Stimulated activated CD8-positive, alpha-beta memory T cell treated with anti-CD3 and anti-CD28 coated beads, Interleukin-2, amount 100 ng/mL, for 1 hour (primary cell): ENCODE measurements at places on chromosomes 2 and 18.

DNA sequence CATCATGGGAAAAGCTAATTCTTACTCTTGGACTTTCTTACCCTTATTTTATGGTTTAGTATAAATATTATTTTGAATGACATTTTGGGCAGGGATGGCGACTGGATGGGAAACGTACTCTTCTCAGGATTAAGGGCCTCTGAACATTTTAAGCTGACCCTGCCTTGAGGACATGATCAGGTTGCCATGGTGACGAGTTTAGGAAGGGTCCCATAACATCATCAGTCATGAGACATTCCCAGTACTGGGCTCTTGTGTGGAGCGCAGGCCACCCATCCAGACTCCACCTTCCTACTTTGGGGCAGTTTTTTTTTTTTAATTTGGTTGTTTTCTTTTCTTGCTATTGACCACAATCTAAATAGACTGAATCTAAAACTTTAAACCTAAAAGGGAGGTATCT, 40.7 kb downstream of the KCNE4 start:
- DNase-seq = no peak

DNA sequence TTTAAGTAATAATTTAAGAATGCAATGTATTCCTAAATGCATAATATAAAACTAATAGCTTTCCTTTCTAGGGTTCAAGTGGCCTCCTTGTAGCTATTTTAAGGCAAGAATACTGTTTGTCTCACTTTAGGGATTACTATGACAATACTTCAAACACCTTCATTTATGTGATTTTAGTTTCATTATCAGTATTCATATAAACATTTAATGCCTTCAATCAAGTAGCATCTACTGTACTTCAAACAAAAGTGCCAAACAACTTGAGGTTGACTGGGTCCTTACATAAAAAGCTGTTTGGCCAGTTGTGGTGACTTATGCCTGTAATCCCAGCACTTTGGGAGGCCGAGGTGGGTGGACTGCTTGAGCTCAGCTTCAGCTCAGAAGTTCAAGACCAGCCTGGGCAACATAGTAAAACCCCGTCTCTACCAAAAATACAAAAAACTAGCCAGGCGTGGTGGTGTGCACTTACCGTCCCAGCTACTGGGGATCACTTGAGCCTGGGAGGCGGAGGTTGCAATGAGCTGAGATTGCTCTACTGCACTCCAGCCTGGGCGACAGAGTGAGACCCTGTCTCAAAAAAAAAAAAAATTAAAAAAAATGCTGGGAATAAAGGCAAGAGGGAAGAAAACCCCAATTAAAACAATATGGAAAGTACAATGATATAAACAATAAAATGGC, 9.3 kb downstream of the MEX3C start:
- no peak for DNase-seq

DNA sequence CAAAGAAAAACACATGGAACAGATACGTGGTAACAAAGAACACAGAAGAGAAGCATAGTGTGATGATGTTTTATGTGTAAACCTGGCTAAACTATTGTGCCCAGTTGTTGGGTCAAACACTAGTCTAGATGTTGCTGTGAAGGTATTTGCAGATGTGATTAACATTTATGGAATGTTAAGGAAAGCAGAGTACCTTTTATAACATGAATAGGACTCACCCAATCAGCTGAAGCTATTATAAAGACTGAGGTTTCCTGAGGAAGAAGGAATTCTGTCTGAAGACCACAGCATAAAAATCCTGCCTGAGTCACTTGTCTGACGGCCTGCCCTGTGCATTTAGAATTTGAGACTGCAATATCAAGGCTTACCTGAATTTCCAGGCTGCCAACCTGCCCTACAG, 253.1 kb downstream of the DYM start:
- DNase-seq = no peak

DNA sequence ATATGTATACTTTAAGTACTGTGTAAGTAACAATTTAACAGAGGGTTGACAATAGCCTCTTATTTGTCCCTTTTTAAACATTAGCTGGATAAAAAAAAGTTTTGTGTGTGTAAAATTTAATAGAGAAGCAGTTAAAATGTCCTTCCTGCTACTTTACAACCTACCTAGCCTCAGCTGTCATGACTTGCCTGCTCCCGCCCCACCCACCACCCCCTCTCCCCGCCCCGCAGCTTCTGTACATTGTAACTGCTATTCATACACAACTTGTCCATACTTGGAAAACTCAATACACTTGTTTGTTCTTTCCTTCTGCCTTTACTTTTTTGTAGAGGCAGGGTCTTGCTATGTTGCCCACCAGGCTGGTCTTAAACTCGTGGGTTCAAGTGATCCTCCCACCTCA, 19.5 kb downstream of the RELCH start:
- DNase-seq = no peak

GRCh38 chr18:8423051-8423557, 186.1 kb upstream of the RAB12 start:
- no peak for DNase-seq

DNA sequence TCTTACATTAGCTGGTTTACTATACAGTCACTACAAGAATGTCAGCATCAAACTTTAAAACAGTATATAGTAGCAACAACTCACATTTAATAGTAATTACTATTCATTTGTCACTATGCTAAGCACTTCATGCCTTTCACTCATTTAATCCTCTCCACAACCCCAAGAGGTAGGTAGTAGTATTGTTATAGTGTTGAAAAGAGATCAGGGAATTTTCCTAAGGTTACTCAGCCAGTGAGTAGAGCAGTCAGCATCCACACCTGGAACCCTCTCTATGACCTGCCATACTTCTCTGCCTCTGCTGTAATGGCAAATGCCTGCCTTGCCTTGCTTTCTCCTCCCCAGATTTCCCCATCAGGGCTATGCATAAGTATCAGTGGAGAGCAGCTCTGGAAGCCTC, 24.8 kb downstream of the SKOR2 start:
- no peak for DNase-seq

DNA sequence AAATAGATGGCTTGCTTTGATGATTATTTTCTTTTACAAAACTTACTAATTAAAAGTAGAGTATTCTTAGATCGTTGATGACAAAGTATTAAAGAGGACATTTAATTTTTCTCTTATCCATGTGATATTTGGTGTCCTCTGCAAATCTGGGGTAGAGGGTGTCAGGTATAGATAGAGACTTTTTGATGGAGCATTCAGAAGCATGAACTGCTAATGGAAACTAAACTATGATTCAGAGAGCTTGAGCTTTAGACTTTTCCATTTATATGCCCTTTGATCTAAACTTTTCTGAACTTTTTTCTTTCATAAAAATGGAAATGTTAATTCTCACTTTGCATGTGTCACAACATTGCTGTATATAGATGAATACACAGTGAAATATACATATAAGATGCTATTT, 619.7 kb downstream of the PLCL1 start:
- DNase-seq = no peak

DNA sequence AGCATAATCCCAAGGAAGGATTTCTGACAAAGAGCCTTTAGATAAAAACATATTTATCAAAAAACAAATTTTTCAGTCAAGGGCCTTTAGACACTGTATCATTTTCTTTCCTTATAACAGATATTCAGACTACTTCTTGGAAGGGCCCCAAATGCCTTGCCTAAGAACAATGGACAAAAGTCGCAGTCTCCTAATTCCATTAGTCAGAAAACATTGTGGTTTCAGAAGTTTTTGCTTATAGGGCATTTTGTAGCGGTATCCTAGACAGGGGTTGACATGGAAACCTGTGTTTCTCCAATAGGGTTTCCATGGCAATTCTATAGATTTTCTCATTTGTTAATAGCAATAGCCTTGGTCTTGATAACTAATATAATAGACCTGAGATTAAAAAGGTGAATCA, 36.7 kb upstream of the AGPS start:
- no peak for DNase-seq

DNA sequence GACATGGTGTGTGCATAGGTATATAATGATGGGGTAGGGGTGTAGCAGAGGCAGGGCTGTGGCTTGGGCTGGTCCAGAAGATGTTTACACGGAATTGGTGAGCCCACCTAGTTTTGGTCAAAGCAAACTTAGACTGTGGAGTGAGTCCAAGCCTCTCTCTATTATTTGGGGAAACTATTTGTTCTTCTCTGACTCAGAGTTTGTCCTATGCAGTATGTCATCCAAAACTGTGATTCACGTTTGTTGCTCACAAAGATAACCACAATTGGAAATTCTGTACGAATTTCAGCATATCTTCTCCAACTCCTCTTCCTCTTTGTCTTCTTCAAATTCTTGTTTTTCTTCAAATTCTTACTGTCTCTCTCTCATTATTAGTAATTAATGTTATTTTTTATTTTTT, 292.9 kb downstream of the XIRP2 start:
- DNase-seq = no peak

DNA sequence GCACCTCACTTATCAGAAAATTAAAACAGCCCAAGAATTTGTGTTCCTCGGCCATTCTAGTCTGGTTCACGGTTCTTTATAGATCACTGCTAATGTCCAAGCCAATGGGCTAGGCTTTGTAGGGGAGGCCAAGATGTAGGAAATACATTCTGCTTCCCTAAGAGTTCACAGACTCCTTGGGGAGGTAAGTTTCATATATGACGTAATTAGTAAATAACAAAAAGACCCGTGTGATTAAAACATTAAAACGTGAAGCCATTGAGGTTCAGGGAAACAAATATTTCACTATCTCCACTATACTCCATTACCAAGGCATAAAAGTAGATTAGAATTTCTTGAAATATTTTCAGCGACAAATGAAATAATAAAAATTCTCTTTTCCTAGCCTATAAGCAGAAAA, 272.5 kb upstream of the KLHL29 start:
- DNase-seq = no peak

DNA sequence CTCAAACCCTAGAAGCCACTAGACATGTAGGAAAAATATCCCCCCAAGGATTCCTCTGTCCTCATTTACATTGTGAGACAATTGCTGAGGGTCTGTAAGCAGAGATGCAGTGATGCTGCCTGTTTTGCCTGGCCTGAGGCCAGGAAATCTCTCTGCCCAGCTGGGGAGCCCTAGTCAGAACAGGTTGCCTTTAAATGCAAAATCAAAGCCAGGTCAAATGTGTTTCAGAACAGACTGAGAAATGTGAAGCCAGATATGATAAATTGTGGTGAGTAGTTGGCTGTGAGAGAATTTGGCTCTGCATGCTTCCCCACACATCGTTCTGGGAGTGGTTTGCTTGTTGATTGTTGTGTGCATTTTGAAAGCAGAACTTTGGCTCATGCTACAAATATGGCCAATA, 38.4 kb upstream of the NXPH2 start:
- DNase-seq = no peak

DNA sequence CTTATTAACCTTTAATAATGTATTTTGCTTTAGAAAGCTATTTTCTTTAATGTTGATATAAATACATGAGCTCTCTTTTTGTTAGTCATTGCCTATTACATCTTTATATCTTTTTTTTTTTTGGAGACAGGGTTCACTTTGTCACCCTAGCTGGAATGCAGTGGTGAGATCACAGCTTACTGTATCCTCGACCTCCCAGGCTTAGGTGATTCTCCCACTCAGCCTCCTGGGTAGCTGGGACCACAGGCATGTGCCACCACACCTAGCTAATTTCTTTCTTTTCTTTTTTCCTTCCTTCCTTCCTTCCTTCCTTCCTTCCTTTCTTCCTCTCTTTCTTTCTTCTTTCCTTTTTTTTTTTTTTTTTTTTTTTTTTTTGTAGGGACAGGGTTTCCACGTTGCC, 15.4 kb downstream of the NAB1 start:
- DNase-seq = no peak

- DNase-seq = no peak
These were observed 302.4 kb upstream of the SOX11 start for GRCh38 chr2:5389740-5390139.

DNA sequence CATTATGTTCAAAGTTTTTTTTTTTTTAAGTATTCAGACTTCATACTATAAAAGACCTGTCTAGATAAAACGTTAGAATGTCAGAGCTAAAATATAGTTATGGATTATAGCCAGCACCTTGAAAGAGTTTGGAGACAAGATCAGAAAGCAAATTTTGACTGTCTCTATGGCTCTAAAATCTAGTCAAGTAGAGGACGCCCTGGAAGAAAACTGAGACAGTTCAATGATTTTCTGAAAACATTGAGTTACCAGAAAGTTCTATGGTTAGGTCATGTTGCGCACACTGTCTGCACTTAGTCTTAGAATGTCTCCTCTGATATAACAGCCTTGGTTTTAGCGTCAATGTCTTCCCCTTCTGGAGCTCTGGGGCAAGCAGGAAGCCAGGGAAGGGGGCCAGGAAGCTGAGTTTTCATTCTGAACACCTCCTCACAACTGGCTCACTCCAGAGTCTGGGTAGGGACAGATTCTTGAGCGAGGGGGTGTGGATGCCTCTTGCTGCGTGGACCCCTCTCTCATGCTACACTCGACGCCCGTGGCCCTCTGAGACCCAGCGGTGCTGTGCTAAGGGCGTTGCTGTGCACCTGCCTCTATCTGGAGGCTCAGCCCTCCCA, 99.5 kb downstream of the RNF144A start:
- no peak for DNase-seq

DNA sequence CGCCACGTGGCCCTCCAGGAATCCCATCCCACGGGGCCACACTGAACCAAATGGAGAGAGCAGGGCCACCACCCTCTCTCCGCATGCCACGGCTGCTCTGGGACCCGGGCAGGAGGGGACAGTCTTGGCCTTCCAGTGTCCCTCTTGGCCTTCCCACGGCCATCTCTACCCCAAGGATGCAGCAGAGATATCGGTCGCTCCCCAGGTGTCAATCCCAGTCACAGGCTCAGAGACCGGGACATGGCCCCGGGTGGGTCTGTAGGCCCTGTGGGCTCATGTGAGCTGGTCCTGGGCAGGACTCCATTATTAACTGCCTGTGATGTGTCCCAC, 15.3 kb downstream of the CAPN10 start:
- DNase-seq = no peak

DNA sequence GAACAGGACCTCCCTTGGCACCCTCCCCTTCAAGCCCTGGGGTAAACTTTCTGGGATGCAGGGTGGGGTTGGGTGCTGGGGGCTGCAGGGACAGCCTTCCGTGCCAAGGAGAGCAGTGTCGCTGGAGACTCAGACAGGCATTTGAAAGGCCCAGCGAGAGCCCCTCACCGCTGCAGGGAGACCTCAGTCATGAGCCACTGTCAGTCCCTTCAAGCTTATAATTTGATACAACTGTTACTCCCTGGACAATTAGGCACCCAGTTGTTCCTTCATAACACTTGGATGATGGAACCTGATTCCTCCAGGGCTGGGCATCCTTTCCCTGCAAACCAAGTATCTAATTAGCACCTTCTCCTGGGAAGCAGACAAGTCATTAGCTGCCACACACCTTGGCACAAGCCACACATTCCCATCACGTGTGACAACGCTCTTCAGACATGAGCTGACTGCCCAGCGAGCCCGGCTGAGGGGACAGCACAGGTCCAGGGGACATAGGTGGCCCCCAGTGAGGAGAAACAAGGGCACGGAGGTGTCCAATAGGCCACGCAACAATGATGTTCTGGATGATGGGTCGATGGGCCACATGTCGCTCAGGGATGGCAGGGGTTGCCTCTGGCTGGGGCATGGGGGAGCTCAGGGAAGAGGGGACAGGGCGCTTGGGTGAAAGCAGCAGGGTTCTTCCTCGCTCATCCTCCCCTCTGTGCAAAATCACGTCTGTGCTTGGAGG, 59.6 kb downstream of the KCNF1 start:
- DNase-seq = no peak
